ENCODE measurements at places on chromosomes 12 and 14.

DNA sequence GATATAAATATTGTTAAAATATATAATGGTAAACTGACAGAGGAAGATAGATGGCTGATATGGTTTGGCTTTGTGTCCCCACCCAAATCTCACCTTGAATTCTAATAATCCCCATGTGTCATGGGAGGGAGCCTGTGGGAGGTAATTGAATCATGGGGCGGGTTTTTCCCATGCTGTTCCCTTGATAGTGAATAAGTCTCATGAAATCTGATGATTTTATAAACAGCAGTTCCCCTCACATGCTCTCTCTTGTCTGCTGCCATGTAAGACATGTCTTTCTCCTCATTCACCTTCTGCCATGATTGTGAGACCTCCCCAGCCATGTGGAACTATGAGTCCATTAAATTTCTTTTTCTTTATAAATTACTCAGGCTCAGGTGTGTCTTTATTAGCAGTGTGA, 46.3 kb downstream of the PTCSC3 start:
- no peak for DNase-seq

DNA sequence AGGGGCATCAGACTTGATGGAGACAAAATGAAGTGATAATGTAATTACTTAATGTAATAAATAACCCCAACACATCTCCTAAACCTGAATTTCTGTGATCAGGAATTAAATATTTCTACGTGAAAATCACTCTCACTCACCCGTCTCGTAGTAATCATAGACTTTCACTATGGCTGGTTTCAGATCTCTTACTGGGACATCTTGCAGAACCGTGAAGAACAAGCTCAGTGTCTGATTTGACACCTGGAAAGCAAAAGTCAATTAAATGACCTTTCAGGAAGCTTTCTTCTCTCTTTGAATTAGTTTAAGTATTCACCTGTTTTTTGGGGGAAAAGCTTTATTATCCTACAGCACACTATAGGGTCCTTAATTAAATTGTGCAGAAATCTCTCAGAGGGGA, 47.1 kb downstream of the A2M start:
- DNase-seq: no peak

DNA sequence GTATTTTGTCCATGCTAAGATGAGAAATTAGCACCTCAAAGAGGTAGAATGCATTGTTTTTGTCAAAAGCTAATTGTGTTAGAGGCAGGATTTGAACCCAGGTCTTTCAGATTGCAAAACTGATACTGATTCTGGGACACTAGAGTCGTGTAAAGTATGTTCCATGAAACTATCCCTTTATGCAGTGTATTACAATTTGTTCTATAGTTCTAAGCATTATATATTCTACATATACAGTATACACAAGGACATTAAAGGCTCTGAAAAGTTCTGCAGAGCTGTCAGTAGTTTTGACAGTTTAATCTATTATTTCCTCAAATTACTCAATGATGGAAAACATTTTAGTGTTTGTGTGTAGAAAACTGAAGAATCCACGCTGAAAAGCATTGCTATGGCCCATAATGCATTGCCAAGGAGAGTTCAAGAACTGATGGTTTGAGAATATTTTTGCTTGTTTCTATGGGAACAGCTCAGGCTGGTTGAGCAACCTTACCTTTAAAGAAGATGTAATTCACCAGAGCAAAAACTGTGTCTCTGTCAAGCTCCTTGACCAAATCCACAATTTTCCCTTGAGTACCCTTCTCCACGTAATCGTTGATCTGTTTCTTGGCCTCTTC, 6.2 kb downstream of the SERPINA1 start:
- DNase-seq: no peak

DNA sequence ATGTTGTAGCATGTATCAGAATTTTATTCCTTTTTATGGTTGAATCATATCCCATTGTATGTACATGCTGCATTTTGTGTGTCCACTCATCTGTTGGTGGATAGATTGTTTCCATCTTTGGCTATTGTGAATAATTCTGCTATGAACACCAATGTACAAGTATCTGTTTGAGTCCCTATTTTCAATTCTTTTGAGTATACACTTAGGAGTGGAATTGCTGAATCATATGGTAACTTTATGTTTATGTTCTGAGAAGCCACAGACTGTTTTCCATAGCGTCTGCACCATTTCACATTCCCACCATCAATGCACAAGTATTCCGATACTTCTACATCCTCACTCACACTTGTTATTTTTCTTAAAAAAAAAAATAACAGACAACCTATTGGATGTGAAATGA, 91.5 kb downstream of the ARF6 start:
- no peak for DNase-seq

GRCh38 chr12:80858356-80858755, 79.4 kb downstream of the LIN7A start:
- no peak for DNase-seq

DNA sequence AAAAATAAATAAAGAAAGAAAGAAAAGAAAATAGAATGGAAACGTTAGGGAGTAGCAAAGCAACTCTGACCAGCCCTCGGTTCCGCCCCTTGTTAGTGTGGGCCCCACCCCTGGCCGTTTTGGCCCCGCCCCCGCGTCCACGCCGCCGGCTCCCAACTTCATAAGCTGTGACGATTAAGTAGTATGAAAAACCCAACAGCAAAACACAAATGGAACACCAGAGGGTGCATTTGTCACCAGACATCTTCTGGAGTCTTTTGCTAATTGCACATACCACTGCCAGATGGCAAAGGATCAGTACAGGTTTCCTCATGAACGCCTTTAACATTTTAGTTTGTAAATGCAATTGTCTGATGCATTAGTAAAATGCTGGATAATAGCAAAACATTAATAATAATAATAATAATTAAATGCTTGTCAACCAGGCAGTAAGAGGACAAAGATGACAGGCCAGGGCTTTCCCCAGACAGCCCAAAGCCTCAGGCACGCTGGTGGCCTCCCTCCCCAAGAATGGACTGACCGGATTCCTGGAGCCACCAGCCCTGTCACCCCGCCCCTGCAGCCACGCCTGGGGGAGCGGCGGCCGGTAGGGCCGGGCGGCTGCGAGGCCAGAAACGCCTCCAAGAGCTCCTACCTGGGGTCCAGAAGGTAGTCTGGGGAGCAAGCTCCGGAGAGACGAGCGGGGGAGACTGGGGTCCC, 23.6 kb downstream of the HSP90AA1 start:
- DNase-seq: peak; percentile 45

DNA sequence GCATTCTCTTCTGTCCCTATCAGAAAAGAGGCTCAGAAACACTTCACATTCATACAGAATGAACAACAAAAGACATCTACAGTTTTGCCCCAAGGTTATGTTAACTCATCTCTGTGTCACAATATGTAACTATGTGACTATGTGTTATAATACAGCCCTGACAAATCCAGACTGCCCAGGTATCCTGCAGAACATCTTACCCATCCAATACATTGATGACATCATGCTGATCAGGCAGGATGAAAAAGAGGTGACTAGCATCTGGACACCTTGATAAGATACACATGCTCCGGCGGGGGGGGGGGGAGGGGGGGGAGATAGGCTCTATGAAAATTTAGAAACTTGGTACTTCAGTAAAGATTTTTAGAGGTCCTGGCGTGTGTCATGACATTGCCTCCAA, 8.3 kb upstream of the GNS start:
- DNase-seq: no peak

DNA sequence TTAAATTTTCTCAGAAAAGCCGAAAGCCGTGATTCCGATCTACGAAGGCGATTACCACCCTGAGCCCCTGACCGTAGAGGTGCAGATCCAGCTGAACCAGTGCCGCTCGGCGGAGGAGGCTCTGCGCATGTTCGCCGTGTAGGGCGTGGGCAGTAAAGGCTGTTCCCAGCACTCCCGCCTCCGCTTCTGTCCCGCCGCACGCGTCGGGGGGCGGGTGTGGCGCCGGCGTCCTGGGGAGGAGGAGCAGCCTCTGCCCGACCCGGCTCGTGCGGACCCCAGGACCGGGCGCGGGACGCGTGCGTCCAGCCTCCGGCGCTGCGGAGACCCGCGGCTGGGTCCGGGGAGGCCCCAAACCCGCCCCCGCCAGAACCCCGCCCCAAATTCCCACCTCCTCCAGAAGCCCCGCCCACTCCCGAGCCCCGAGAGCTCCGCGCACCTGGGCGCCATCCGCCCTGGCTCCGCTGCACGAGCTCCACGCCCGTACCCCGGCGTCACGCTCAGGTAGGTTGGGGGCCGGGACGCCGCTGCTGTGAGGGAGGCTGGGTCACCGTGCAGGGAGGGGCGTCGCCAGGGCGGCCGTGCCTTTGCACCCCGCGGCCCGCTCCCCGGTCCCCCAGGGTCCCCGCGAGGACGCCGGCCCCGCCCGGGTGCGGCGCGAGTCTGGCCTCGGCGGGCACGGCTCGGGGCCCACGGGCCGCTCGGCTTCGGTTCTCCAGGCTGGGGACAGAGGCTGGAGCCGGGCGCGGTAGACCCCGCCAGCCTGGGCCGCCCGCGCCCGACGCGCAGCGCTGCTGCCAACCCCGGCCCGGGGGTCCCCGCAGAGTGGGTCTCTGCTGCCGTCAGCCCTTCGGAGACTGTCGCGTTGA, at the start of gene B3GNT4:
TSS of gene B3GNT4 (plus strand) at position 409 of the 866 bp plus-strand sequence. CDS start 910 bp downstream, outside the sequence.
- no peak for DNase-seq

GRCh38 chr12:3032770-3033538, 44.2 kb upstream of the TSPAN9 start:
- no peak for DNase-seq

GRCh38 chr12:24499151-24500146, 449.5 kb downstream of the BCAT1 start:
- DNase-seq: peak; percentile 25

GRCh38 chr14:56555921-56556570, 23.6 kb upstream of the TMEM260 start:
- no peak for DNase-seq

DNA sequence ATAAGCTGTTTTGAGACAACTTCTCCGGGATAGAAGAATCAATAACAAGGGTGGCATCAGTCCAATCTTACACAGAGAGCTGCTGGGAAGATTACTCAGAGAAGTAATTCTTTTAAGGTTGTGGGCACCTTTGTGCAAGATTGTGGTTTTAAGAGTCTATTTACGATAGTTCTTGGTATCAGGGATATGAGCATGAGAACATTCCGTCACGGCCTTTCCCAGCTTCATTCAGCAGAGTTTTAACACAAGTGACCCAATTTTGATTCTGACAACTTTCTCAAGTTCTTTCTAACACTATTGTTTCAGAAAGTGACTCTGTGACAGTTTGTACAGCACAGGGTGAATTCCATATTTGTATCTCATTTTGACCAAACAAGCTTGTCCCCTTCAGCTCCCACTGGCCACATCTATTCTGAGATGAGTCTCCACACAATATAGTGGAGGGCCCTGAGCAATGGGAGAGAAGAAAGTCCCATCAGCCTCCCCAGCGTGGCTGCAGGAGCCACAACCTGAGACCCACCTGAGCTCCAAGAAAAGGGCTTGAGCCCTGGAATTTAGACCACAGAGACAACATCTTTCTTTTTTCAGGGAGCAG, 869.2 kb downstream of the TMEM121 start:
- DNase-seq: no peak

DNA sequence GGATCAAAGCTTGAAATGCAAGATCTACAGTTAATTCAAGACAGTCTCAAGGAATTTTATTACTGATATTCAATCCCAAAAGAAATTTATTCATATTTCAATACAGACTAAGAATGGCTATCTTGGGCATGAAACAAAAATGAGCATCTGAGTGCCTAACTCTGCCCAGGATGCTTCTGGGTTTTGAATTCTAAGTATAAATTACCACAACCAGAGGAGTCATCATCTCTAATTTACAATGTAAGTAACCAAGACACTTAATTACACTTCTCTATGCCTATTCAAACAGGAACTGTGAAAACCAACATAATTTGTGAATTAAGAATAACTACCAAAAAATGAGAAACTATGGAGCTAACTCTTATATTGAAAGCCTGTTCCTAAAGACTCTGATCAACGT, 14.1 kb downstream of the OSBPL8 start:
- DNase-seq: no peak

DNA sequence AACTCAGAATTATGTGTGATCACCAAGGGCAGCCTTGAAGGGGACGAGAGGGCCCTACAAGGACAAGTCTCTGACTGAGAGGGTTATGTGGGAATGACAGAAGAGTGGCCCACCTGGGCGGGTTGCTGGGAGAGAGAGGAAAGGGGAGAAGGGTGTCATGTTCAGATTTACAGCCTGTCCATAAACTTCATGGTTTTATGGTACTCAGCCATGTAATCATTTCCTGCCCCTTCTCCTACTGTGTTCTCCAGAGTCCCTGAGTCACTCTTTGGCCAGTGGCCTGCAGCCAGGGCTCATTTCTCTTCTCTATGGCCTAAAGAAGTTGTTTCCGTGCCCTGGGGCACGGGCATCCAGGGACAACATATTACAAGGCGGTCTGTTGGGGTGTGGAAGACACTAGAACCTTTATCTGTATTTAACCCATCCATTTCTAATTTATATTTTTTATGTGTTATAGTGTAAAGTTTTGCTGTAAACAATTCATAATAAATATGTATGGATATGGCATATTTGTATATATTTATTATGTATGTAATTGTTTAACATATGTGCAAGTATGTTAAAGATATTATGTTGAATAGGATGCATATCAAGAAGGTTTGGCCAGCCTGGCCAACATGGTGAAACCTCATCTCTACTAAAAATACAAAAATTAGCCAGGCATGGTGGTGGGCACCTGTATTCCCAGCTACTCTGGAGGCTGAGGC, 26.9 kb downstream of the DDX47 start:
- DNase-seq: no peak

DNA sequence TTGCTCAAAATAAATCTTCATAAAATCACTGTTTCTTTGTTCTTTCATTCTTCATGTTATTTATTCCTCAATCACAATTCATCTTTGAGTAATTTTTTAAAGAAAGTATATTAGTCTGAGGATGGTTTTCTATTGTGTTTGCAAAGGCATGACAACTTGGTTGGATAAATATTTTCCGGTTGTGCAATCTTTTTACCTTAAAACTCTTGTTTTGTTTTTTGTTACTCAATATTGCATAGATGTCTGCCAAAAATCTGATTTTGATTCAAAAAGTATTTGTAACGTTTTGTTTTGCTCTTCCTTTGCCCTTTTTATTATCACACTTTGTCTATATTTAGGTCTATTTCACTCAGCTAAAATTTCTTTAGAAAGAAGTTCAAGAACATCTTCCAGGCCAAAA, 86.2 kb upstream of the SYT1 start:
- no peak for DNase-seq

DNA sequence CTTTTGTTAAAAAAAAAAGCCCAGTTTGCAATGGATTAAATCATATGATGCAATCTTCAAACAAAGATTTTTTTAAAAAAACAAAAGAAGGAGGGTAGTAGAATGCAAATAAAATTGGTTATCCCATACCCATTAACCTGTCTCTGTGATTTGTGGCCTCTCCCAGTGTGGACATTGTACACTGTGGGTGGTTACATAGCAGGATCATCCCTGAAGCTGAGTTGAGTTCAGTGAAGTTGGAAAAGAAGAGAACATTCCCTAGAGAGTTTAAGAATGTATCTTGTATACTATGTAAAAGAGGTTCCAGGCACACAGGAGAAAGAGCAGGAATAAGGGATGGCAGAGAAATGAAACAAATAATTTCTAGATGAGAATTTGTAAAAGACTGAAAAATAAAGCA, 142.4 kb upstream of the SLC16A7 start:
- no peak for DNase-seq

GRCh38 chr12:4037747-4038312, 164.6 kb upstream of the PARP11 start:
- no peak for DNase-seq

Measured in brain pericyte (primary cell).